CD4-positive, alpha-beta T cell treated with Interleukin-15 for 4 hours (primary cell): ENCODE measurements at places on chromosomes 6 and 20.

GRCh38 chr20:38472513-38473366, at the start of gene RALGAPB:
Gene RALGAPB (plus strand): TSS chr20:38472843. CDS start chr20:38488433, 15,590 bp downstream.
- DNase-seq, result peak; percentile 98

- no peak for DNase-seq
Measured at GRCh38 chr20:25397821-25398220, 7.2 kb upstream of the ABHD12 start.

DNA sequence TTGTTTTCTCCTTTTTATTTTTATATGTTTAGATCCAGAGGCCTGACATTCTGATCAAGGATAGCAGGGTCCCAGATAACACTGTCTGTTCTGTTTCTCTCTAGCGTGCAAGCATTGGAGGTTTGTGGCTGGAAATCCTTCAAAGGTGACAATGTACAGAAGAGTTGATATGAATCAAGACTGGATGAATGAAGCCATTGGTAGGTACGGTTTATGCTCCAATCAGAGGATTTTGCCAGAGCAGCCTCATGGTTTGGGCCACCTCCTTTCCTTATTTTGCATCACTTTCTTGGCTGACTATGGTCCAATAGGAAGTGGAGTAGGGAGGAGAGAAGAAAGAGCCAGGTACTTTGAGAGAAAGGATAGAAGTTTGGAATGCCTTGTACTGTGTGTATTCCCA, 484.8 kb upstream of the JAG1 start:
- no peak for DNase-seq

- peak; percentile 47 for DNase-seq
Measured at GRCh38 chr6:161242779-161243693, 30.8 kb downstream of the AGPAT4 start.

GRCh38 chr6:142334294-142334693, 32.5 kb downstream of the ADGRG6 start:
- DNase-seq, result no peak

- DNase-seq, result no peak
Measured at GRCh38 chr6:7559196-7559595, 17.7 kb downstream of the DSP start.

DNA sequence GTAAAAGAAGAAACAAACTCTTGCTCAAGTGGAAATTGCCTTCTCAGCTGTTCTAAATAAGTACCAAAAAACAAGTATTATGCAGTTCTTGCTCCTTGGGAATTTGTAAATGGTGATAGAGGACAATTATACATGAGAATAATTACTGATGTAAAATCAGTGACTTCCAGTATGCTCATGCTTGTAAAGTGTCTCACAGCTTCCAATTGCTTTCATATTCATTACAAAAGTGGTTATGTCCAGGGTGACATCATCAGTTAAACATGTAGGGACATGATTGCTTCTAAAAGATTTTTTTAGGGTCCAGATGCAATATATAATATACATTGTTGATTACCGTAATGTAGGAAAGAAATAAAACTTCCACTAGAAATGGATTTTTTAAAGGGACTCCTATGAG, 122.8 kb upstream of the B3GAT2 start:
- no peak for DNase-seq
